AML-193 (cell line): ENCODE measurements at places on chromosomes 16 and 17.

GRCh38 chr17:67229109-67229955, 15.7 kb downstream of the HELZ start:
- DNase-seq = no peak

- no peak for DNase-seq
Measured at GRCh38 chr16:83539736-83540490, 267.9 kb upstream of the HSBP1 start.

DNA sequence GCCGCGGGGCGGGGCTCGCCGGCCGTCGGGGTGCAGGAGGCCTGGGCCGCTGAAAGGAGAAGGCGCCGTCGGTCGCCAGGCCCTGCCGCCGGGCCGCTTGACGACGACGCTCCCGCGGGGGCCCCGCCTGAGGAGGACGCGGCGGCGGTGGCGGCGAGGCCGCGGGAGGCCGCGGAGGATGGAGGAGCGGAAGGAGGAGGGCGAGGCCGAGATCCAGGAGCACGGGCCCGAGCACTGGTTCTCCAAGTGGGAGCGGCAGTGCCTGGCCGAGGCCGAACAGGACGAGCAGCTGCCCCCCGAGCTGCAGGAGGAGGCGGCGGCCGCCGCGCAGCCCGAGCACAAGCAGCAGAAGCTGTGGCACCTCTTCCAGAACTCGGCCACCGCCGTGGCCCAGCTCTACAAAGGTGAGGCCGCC, 430 bp downstream of the HAPSTR1 start:
- no peak for DNase-seq

DNA sequence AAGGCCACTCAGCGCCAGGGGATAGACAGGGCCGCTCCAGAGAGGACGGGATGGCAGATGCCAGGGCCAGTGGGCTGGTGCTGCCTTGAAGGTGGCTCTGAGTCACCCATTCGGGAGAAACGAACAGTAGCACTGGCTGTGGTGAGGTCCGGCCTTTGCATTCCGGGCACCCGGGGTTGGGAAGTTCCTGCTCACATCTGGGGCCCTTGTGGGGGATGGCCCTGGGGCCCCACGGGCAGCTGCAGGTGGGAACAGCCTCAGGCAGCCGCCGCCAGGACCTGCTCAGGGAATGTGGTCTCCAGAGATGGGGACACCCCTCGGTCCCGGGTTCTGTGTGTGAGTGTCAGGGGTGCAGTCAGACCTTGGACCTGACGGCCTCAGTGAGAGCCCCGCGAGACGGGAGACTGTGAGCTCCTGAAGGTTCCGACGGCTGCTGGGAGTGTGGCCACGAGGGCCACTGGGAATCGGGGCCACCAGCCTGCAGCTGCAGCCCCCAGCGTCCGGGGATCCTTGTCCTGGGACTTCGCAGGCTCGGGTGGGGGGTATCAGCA, 1.4 kb downstream of the CBFA2T3 start:
- no peak for DNase-seq

DNA sequence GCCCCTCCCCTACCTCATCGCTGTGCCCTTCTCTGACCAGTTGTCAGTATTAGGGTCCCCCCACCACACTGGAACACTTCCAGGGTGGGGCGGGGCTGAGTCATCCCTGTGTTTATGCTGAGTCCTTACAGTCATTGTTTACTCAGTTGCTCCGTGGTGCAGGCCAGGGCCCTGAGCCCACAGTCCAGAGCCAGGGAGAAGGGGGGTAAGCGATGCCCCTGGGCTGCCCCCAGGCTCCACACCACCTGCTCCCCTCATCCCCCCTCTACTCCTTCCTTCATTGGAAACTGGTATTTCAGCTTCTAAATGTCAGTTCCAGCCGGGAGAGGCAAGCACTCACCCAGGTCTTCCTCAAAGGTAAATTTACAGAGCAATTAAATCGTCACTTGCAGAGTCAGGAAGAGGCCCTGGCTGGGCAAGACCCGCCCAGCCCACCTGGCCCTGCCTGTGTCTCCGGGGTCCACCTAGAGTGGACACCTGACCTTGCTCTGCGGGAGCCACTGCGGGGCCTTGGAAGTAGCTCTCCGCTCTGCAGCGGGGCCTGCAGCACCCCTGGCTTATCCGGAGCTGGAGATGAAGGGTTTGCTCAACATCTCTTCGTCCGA, 4.8 kb downstream of the ATP2A3 start:
- DNase-seq = no peak

DNA sequence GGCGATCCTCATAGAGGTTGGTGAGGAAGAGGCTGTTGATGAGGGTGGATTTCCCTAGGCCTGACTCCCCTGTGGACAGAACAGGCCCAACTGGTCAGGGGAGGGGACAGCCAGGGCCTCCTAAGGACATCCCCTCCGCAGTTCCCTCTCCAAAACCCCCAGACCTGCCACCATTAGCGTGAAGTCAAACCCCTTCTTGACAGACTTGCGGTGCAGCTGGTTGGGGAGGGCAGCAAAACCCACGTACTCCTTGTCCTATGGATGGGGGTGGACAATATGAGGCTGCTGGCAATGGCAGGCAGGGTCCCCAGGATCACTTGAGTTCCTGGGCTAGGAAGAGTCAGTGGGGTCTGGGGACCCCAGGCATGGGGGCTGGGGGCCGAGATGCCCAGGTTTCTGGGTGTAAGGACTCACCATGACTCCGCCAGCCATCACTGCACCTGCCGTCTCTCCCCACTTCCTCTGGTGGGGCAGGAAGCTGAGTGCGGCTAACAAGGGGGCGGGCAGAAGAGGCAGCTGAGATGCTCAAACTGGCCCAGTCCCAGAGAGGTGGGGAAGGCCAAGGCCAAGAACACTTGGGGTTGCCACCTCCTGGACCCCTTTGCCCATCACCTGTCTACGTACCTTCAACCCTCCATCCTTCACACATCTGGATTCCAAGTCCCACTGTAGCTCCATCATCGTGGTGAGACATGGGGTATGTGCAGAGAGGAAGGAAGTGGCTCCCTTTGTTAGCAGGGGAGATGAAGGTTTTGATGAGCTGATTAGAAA, at the start of gene SEPTIN1:
SEPTIN1 (minus strand) TSS at position 451 of the 771 bp plus-strand sequence; CDS start at position 432, 19 bp downstream.
- no peak for DNase-seq

DNA sequence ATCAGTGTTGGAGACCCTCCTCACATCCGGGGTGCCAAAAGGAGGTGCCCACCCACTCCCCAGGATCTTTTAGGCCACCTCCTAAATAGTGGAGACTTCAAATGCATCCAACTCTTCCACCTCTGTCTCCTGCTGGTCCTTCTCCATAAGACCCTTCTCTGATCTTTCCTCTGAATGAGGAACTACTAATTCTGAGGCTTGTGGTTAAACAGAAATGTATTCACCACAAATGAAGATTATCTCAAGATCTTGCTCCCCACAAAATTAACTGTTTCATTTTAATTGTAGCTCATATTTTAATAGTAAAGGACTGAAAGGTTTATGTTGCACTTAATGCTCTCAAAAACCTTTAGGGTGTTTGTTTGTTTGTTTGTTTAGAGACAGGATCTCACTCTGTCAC, 34.1 kb downstream of the TLE7 start:
- peak; percentile 14 for DNase-seq

- DNase-seq = no peak
Measured at GRCh38 chr16:87474017-87474416, 18.8 kb downstream of the ZCCHC14 start.

DNA sequence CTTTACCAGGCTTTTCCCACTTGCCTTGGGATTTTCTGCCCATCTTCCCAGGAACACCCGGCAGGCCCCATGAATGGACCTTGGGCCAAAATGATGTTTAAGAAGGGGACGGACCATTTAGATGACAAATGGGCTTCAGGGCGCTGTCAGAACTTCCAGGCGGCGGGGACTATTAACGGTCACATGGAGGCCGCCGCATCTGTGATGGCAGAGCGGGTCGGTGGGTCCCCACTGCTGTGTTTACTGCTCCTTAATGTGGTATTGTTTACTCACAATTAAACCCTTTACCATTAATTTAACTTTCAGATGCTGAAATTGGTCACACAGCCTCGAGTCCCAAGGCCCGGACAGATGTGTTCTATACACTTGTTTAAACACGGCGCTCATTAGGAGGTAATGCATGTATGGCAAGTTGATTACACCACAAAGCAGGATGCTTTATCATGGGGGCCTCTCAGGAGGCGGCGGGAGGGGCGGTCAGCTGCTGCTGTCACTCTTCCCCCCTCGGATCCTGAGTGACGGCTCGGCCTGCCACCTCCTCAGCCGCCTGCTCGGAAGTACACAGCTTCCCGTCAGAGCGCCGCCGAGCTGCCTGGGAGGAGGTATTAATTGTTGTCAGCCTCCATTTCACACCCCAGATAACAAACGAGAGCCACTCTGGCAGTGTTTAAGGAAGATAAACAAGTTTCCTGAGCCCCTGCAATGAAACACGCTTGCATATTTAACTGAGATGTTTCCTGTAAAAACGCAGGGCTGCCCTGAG, 83.9 kb upstream of the IRX3 start:
- DNase-seq = no peak

GRCh38 chr17:59292174-59292523, 39.3 kb upstream of the YPEL2 start:
- no peak for DNase-seq

DNA sequence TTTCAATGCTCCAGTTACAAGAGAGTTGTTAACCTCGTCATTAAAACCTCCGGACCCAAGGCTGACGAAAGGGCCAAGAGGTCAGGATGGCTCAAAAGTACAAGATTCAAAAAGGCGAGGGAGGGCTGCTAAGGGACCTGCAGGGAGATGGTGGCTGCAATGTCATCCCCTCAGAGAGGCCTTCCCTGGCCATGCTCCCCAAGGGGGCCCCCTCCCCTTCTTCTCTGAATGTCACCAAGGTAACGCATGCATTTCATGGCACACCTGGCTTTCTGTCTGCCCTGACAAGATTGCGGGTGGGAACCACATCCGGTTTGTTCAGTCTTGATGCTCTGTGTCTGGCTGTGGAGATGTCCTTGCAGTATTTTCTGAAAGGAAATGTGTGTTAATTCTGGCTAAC, 89.9 kb downstream of the C16orf78 start:
- no peak for DNase-seq

- DNase-seq = no peak
Measured at GRCh38 chr16:78025631-78026030, 3.3 kb downstream of the CLEC3A start.

DNA sequence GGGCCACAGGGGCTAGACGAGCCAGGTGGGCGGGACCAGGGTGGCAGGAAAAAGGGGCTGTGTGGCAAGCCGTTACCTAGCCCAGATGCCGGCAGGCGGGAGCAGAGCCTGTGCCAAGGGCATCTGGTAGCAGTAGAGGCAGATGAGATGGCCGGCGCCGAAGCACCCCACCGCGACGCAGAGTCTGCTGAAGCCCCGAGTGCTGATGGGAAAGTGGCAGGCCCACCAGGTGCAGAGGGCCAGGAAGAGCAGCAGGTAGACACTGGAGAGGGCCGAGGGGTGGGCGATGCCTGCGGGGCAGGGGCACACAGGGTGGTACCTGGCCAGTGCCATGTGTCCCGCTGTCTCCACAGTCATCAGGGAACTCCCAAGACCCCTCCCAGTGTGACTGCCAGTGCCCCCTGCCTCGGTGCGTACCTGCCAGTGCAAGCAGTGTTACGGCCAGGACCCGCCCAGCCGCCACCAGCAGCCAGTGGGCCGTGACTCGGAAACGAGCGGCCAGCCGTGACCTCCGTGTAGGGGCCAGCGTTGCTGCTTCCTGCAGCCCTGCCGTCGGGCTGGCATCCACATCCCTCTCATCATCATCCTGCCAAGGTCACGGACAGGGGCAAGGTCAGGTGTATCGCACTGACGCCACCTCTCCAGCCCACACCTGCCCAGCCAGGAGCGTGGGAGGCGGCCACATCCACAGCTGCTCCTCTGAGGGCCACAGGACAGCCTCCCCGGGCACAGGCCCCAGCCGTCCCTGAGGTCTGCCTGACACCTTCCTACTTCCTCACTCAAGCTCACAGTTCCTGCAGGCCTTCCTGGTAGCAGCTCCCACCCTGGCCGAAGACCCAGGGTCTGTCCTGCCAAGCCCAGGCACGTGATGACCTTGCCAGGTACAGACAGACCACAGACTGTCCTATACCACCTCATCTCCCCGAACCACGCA, 32.1 kb downstream of the CTU2 start:
- no peak for DNase-seq

DNA sequence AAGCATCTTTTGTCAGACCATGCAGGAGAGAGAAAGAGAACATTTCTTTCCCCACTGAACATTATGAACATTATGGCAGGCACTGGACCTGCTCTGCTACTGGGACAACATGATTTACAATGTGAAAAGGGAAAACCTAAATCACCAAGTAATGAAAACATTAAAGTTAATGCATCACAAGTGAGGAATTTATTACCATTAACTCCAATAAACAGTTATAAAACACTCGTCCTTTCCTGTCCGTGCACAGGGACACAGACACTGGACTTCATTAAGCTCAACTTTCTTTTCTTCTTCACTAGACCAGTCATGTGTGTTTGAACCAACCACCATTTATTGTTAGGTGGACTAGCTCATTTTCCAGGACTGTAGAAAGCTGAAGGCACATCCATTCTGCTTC, 95.4 kb downstream of the SNX11 start:
- DNase-seq = no peak

DNA sequence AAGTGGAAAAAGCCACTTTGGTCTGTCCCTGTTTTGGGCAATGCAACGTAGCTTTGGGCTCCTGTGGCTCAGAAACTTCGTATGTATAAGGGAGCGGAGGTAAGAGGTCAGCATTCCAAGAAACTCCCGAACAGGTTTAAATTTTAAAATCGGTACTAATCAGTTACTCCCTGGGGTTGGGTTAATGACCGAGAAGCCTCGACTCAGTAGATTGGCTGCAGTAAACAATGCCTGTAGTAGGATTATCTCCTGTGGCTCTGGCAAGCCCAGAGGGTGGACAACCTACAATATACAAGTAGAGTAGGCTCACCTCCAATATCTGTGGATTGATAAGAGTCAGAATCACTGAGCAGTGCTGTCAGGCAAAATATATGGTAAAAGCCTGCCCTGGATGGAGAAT, 1.6 kb upstream of the GNA13 start:
- DNase-seq = no peak

DNA sequence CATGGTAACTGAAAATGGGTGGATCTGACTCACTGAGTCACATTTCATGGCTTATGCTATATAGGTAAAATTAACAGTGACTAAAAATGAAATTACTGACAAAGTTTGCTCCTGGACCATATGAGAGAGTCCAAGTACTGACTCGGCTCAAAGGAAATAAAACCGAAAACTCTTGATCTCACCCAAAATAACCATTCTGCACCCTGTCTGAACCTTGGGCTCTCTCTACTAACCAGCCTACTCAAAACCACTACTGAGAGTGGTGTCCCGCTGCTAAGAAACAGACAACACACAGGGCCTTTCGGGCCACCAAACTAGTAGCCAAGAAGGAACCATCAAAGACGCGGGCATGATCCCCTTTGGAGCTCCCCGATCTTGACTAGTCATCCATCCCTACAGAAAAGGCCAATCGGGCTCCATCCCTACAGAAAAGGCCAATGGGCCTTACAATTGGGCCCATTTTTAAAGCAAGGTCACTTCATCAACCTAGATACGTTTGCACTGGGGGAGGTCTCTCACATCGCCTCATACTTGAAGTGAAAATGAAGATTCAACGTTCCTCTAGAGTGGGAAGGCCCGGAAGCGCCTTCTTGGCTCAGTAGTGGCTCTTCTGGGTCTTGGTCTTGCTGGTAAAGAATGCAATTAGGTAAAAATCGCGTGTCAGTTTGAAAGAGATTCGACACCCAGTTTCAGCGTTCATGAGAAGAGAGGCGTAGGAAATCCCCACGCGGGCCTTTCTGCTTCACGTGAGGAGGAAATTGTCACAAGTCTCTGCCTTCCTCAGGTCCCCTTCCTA, 720 bp upstream of the ZPBP2 start:
- no peak for DNase-seq
